ENCODE measurements at places on chromosomes 5 and 9. TPM values are rescaled to one million over a fixed set of nuclear protein-coding genes. Genes with fewer than 3 reads are reported as not detected.

SHC3 gene
- total RNA-seq = 26.5 TPM

CDH9 gene
- total RNA-seq = 0.16 TPM

SLC25A2 gene
- total RNA-seq = 0.72 TPM

- DNase-seq = no peak
Observed at GRCh38 chr9:6356441-6356840, 28.3 kb downstream of the TPD52L3 start.

DNA sequence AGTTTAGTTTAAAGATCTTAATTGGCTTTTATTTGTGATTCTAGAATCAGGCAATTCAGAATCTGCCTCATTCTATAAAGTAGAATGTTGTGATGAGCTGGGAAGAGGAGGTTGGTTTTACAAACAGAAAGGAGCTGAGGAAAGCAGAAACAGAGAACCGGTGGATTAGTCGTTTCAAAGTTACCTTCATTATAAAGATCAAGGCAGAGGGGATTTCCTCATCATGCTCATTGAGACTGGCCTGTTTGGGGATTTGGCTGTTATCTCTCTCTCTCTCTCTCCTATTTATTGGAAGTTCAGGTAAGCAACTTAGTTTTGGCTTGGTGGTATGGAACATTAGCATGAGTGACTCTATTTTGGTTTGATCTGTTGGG is 134.0 kb downstream of the GCNT1 start:
- no peak for DNase-seq

DNA sequence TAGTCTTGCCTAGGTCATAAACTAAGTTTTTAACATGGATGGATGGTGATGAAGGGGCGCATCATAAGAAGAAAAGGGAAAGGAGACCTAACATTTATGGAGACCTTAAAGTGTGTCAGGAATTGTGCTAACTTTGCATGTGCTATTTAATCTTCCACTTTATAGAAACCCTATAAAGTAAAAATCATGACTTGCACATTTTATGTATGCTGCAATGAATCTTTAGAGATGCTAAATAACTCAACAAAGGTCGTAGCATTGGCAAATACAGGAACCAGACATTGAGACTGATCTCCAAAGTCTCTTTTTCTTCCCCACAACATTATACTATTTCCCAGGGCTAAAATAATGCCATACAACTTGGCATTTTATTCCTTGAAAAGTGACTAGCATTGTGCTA is 214.6 kb downstream of the SGCD start:
- DNase-seq = no peak

GRCh38 chr5:32223972-32224609 is 50.0 kb upstream of the GOLPH3 start:
- DNase-seq = peak; percentile 63

DNA sequence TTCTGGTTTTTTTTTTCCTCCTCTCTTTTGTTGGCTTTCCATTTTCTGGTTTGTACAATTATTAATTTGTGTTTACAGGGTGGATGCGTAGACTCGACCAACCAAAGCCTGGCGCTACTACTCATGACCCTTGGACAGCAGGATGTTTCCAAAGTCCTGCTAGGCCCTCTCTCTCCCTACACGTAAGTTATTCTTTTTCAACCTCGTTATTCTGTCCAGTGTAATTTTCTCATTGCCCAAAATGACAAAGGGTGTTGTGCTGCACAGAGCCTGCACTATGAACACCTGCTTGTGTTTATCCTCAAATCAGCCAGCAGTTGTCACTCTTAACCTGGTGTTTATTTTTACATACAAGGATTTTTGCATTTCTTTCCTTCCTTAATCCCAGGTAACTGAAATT is 56.6 kb downstream of the RCL1 start:
- DNase-seq = no peak

GRCh38 chr5:14246350-14247053 is 103.4 kb downstream of the TRIO start:
- DNase-seq = no peak

- no peak for DNase-seq
Observed at GRCh38 chr9:72728031-72728770, 206.8 kb downstream of the TMC1 start.

DNA sequence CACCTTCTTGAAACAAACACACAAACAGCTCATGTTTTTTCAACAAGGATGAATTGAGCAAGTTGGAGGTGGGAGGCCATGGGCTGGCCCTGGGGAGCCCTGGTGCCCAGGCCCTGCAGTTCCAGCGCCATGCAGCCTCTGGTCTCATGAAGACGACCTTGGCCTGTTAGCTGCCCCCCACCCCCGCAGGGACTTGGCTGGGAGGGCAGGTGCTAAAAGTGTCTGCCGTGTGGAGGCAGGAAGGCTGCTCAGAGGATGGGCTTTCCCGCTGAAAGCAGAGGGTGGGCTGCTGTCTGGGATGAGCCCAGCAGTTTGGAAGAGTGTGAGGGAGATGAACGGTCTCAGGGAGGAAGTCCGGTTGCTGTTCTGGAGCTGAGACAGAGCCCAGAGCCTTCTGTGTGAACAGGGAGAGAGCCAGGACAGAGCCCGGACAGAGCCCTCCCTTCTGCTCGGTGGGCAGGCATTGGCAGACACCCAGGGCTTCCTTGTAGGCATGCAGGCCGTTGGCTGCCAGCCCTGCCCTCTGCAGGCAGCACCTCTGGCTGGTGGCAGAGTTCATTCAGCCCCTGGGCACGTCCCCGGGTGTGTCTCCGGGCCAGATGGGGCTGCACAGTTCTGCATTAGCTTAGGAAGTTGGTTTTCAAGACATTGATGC is 18.7 kb downstream of the ROPN1L start:
- peak; percentile 31 for DNase-seq
